ENCODE measurements at places on chromosomes 1 and 21.

GRCh38 chr1:145889722-145890121 is 4.1 kb upstream of the ANKRD35 start:
- DNase-seq, result peak; percentile 18

DNA sequence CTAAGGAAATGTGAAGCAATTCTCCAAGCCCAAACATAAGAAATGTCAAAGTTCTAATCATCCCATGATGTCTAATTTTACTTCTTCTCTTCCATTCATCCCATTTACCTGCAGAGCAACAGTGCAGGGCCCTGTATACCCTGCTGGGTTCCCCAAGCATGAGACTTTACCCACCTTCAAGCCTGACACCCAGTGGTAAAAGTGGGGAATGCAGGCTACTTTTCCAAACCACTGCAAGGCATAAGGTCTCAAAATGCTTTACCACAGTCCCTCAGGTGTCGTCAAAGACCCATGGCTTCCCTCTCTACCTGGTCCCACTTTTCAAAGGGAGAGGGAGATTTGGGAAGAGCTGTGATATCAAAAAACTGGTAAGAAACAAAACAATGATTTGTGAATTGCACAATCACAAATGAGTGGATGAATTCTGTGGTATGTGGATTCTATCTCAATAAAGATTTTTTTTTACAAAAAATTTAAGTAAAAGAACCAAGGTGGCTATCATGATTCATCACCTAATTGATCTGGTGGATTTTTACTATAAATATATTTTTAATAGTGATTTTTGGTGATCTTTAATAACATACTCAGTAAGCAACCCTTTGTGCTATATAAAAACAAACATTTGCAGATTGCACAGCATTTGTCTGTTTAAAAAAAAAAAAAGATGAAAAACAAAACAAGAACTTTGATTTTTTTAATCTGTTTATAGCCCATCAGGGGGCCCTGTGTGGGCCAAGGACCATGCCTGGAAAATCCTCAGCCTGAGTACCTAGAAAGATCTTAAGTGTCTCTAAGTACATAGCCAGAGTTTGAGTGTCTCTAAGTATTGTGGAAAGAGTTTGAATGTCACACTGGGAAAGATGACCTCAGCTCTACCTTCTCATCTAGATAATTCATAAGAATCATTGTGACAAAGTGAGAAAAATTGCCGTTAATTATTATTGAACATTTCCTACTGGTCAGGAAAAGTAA is 73.1 kb upstream of the GJB5 start:
- DNase-seq, result peak; percentile 49

- no peak for DNase-seq
Observed at GRCh38 chr1:170669586-170670530, 5.9 kb downstream of the PRRX1 start.

GRCh38 chr1:95309031-95309471 is 75.0 kb downstream of the RWDD3 start:
- peak; percentile 19 for DNase-seq

GRCh38 chr1:165580931-165581871 is 37.4 kb downstream of the LRRC52 start:
- no peak for DNase-seq

- no peak for DNase-seq
Observed at GRCh38 chr1:97621955-97622354, 298.9 kb downstream of the DPYD start.

- DNase-seq, result no peak
Observed at GRCh38 chr1:175148068-175148467, 44.5 kb downstream of the KIAA0040 start.

GRCh38 chr1:151352021-151352718 is 5.1 kb upstream of the RFX5 start:
- no peak for DNase-seq

GRCh38 chr21:29033301-29033700 is 8.8 kb downstream of the USP16 start:
- DNase-seq, result no peak

DNA sequence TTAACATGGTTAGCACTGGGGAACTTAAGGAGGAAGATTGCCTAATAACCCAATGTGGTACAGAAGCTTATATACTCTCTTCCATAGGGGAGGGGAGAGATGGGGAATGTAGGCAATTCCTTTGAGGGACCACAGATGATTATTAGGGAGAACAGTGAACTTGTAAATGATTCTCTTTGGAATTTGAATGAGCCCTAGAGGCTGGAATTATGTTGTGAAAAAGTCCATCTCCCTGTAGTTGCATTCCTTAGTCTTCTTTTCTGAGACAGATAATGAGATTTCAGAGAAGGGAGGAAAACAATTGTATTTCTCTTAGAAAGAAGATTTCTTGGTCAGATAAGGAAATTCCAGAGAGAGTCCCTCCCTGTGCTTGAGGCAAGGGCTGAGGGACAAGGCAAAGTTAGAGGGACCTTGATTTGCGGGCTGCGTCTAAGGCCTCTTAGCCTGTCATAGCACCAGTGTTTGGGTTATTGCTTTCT is 89.0 kb upstream of the HMCN1 start:
- no peak for DNase-seq

- no peak for DNase-seq
Observed at GRCh38 chr1:114105421-114105979, 48.2 kb downstream of the SYT6 start.

- no peak for DNase-seq
Observed at GRCh38 chr1:51644020-51644419, 27.1 kb downstream of the OSBPL9 start.

DNA sequence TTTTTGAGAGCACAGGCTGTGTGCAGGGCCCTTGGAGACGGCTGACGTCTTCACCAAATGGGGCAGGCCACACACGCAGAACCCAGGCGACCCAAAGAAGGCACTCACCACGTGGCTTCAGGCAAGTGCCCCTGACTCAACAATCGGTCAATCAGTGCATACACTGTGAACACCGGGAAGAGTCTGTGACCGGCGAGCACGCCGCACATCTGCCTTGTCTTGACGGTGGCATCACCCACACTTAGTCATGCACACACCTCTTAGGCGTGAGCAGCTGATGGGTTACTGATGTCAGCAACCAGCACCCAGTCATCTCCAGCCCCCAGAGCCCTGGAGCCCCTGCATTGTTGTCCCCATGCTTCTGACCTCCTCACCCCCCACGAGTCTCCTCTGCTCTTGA is 4.9 kb upstream of the LRRC3 start:
- no peak for DNase-seq

DNA sequence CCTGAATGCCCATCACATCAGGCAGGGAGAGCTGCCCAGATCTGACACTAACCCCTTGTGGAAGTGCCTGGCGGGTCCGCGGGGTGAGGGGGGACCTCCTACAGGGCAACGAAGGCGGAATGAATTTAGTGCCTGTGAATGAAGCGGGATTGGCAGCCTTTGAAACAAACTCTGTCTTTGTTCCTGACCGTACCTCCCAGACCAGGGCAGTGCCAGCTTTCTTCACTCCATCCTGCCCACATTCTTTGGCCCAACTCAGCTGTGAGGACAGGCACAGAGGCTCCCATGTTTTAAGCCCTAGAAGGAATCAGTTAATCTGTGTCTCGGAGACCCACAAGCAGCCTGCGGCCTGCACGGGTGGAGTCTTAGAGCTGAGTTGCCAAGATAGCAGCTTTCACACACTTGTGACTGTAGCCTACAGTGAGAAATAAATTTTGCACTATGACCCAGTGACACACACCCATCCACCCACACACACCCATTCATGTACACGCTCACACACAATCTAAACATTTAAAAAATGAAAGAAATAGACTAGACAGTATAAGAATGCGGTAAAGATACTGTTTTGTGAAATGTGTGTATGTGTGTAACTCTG is 60.1 kb upstream of the USP24 start:
- DNase-seq, result no peak

- DNase-seq, result no peak
Observed at GRCh38 chr1:203095061-203095690, 9.4 kb upstream of the MYOG start.

- DNase-seq, result no peak
Observed at GRCh38 chr21:41648591-41649031, 118.2 kb downstream of the RIPK4 start.

DNA sequence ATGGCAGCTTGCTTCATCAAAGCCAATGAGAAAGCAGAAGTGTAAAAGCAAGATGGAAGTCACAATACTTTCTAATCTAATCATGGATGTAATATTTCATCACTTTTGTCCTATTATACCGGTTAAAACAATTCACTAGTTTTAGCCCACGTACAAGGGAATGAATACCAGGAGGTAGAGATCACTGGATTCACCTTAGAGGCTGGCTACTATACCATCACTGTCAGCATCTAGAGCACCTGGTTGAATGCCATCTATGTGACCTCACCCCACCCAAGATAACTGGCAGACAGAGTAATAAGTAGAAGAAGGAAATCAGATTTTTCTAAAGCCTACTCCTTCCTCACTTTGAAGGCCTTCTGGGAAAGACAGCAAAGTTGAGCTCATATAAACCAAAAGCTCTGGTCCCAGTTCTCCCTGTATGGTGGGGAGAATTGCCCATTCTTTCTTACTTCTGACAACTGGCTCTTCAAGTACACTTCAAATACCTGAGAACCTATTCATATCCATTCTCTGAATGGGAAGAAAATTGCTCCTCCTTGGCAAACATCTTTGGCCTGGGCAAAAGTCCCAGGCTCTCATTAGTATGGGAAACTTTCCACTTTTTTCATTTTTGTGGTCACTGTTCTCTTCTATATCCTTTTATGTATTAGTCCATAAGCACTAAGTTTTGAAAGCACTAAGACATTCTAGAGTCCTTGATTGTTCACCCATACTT is 24.8 kb downstream of the HSD3B1 start:
- no peak for DNase-seq

GRCh38 chr1:221774054-221774842 is 32.4 kb upstream of the DUSP10 start:
- DNase-seq, result no peak

- no peak for DNase-seq
Observed at GRCh38 chr1:232108598-232108997, 482.0 kb downstream of the DISC1 start.

GRCh38 chr1:60342569-60342968 is 269.0 kb upstream of the C1orf87 start:
- DNase-seq, result no peak

- no peak for DNase-seq
Observed at GRCh38 chr1:209621286-209621685, 30.9 kb downstream of the LAMB3 start.

DNA sequence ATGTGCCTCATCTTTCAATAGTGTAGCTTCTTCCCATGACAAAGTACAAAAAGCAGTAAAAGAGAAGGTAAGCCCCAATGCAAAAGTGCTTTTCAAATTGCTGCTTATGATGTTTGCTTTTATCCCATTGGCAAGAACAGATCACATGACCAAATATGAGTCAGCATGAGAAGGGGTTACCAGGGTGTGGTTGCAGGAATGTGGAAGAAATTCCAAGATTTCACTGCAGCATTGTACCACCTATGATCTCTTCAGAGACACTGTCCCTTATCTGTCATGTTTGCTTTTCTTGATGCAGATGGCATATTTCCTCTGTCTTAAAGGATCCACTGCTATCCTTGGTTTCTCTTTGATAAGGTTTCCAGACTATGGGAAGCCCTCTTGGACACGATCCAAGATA is 1006.9 kb upstream of the PRMT6 start:
- DNase-seq, result no peak

GRCh38 chr1:24036088-24036487 is 56.0 kb upstream of the SRSF10 start:
- no peak for DNase-seq

DNA sequence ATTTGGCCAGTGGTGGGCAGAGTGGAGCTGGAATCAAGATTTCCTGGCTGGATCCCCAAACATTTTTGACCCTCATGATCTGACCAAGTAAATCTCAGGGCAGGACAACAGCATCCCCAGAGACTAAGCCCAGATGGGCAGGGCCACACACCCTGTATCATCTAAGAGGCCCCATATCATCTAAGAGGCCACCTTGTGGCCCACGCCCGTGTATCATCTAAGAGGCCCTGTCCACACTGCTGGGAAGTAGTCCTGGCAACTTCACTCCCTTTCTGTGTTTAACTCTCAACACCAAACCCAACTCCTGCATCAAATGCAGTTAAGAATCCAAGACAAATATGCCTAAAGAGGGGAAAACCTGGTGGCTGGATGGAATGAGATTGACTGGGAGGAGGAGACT is 81.6 kb upstream of the SSX2IP start:
- DNase-seq, result no peak

- DNase-seq, result no peak
Observed at GRCh38 chr1:211699059-211699458, 23.6 kb upstream of the NEK2 start.

GRCh38 chr1:228082918-228083870 is 686 bp downstream of the ARF1 start:
- no peak for DNase-seq

- no peak for DNase-seq
Observed at GRCh38 chr1:26189751-26190275, 589 bp upstream of the CATSPER4 start.

DNA sequence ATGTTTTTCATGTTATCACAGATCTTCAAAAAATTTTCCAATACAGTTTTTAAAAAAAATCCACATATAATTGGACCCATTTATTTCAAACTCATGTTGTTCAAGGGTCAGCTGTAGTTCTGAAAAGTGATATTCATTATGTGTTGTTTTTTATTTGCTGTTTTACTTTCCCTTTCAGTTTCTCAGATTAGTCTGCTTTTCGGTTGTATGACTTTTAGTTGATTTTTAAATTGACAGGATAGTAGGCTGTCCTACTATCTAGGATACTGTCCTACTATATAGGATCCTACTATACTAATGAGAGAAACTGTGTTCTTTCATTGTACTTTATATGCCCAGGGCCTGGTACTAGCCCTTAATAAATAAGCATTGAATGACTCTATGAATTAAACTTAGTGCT is 33.6 kb upstream of the GPR52 start:
- no peak for DNase-seq

DNA sequence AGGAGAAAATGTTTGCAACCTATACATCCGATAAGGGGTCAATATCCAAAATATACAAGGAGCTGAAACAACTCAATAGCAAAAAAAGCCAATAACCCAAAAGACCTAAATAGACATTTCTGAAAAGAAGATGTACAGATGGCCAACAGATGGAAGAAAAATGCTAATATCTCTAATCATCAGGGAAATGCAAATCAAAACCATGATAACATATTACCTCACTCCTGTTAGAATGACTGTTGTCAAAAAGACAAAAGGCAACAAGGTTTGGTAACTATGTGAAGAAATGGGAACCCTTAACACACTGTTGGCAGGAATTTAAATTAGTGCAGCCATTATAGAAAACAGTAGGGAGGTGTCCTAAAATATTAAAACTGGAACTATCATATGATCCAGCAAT is 74.7 kb downstream of the LEPR start:
- DNase-seq, result no peak

Measured in SHP77 (cell line).